NCI-H774 (cell line): ENCODE measurements at places on chromosomes 12 and 14.

DNA sequence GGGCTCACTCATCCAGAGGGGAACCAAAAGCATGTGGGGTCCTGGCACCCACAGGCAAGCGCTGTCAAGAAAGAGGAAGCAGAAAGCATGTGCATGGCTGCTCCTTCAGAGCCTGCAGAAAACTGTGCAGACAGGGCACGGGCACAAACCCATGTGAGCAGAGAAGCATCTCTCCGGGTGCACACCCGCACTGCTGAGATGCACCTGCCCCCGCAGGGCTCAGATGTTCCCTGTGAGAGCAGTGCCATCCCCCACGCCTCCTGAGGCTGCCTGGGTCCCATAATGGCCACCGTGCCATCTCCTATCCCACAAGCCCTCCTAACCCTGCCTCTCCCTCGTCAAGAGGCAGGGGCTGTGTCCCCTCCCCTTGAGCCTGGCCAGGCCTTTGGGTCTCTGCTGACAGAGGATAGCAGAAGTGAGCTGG is 32.3 kb upstream of the INF2 start:
- no peak for DNase-seq

GRCh38 chr12:132190012-132190755 is 45.9 kb downstream of the NOC4L start:
- DNase-seq = no peak

- DNase-seq = no peak
Observed at GRCh38 chr12:64598831-64599230, 11.5 kb upstream of the RASSF3 start.

DNA sequence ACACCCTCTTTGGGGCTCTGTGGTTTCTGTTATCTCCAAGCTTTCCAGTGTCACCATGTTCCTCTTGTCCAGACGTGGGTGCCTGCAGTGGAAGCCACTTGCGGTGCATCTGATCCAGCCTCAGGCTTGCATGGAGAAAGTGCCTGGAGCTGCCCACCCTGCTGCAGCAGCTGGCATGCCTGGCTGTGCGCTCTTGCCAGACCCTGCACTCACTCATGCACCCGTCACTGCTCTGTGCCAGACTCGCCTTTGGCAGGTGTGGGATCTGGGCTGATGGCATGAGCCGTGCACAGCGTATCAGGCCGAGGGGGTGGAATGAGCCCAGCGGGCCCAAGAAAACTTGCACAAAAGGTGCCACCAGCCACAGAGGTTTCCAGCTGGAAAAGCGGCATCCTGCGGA is 105.1 kb downstream of the MNAT1 start:
- no peak for DNase-seq

DNA sequence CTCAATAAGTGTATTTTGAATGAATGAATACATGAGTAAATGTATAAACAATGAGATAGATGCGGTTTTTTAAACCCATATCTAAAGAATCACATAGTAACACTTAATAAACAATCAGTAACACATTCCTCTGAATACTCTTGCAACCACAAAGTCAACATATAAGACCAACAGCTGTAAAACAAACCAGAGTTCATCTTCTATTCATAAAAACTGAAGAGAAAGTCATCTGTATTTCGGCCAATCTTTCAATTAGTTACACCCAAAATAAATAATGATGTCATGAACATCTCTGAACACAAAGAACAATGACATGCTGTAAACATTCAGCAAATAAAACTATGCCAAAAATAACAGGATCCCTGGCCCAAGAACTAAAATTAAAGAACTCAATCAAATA is 47.2 kb downstream of the ARMH4 start:
- DNase-seq = no peak

DNA sequence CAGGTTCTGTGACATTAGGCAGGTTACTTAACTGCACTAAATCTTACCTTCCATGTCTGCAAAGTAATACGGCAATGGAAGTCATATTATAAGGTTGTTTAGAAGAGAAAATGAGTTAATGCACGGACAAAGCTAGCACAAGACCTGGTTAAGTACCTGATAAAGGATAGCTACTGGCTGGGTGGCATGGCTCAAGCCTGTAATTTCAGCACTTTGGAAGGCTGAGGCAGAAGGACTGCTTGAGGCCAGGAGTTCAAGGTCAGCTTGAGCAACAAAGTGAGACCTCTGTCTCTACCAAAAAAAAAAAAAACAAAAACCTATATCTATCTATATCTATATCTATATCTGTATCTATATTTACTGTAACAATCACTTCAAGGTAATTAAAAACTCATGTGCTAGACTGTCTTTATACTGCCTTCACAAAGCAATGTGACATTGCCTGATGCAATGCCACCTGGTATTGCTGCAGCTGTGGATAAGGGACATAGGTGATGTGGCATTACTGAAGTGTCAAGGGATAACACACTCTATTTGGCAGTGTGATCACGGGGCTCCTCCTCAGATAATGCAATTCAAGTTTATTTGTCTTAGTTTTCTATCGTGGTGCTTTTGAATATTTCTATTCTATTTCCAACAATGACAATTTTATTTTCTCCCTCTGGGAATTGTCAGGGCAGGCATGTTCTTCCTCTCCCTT is 107.1 kb downstream of the PAX9 start:
- peak; percentile 11 for DNase-seq

- DNase-seq = no peak
Observed at GRCh38 chr14:67522270-67522669, 10.8 kb upstream of the PLEKHH1 start.

GRCh38 chr14:95440951-95441350 is 75.5 kb downstream of the SYNE3 start:
- DNase-seq = no peak

- no peak for DNase-seq
Observed at GRCh38 chr14:100193417-100194357, 34.2 kb upstream of the DEGS2 start.

DNA sequence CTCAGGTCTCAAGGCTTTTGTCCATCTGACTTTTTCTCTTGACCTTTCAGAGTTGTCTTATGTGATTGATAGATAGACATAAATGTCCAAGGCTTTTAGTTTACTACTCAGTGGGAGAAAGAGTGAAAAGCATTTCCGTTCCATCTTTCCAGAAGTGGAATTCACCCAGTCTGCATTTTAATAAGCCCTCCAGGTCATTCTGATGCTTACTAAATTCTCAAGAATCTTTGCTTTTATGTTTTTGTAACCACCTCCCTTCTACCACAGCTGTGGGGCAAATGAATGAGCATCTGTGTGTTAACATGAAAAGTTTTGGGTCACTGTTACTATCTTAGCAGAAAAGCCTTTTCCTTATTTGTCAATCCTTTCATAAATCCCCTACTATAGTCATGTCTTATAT is 251.4 kb downstream of the LRIG3 start:
- DNase-seq = no peak

DNA sequence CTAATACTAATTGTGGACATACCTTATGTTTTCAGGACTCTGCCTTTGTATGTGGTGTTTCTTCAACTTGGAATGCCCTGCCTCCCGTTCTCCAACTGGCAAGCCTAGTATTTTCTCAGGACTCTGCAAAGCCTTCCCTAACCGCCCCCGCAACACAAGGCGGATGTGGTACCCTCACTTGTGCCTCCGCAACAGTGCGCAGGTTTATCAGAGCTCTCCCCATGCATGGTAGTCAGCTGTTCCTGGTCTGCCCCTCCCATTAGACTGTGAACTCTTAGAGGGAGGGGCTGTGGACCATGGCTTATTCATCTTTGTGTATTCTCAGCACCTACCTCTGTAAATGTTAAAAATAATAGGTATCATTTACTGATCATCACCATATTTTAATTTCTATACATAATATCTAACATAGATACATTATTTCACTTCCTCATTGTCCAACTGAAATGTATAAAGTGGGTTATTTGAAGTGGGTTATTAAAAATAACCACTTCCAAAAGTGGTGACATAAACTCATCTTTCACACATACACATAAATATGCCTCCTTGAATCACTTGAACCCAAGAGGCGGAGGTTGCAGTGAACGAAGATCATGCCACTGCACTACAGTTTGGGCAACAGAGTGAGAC is 9.0 kb downstream of the LPAR5 start:
- no peak for DNase-seq

DNA sequence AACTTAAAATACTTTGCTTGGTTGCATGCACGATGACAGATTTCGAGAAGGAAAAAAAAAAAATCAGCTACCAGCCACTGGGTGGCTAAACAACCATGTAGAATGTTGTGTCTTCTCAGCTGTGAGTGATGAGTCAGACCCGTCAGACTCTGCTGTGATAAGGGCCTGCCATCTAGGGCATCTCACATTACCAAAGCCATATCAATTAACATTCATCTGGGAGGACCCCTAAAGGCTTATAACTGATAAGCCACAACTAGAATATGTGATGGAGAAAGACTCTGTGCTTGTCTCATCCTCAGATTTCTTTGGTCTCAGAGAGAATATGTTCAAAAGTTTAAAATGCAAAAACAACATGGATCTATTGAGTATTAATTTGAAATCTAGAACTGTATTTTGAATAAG is 111.5 kb downstream of the PAX9 start:
- no peak for DNase-seq
